ENCODE measurements at places on chromosomes 6 and 20.
A peak's percentile ranks its signal among the peaks of the same experiment; 100 is the strongest.

DNA sequence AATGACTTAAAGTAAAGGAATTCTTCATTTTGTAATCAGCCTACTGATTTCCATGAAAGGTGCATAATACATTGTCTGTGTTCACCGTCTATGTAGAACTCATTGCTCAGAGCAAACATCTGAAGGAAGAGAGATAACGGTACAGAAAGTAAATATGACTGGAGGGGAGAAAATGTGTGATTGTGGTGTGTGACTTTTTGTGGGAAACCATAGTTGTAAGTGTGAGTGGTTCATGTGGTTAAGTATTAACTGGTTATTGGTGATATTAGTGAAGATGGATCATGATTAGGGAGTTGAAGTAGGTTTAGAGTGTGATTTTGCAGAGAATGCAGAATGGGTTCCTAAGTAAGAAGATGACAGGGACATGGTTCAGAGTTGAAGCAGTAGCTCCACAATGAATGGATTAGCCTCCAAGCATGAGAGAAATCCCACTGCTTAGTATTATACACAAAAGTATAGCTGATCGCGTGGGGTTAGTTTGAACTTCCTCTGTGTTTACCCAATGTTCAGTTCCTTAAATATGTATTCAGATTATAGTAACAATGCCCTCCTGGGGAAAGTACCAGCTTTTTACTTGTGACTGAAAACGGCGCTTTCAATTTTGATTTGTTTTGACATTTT is 368.9 kb downstream of the UTRN start:
- DNase-seq: peak; percentile 14

- DNase-seq: no peak
Measured at GRCh38 chr6:18090349-18090786, 32.1 kb downstream of the NHLRC1 start.

DNA sequence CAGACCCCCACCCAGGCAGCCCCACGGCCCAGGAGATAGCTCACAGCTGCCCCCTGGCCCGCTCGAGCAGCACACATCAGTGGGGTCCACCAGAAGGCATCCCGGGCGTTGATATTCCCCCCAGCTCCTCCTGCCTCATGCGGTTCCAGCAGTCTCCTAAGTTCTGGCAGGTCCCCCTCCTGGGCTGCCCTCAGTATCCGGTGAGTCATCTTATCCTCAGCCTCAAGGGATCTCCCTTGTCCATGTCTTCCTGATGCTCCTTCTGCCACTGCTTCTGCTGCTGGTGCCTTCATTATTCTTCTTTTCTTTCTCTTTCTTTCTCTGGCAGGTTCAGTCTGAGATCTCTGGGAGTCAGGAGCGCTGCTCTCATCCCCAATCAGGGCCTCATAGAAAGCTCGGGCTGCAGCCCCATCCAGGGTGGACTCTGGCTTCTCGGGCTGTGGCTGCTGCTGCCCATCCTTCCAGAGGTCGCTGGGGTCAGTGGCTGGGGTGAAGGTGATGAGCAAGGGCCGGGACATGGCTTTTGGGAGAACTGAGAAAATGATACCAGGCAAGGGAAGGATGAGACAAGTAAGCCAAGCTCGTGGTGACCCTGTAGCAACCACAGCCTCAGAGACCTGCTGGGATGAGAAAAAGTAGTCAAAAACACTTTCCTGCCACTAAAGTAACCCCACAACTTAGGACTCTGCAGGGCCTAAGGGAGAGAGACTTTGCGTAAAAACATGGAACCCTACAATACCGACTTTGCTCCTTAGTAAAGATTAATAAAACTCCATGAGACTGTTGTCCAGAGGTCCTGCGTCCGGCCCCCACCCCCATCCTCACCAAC is 622 bp downstream of the GPANK1 start:
- DNase-seq: no peak

DNA sequence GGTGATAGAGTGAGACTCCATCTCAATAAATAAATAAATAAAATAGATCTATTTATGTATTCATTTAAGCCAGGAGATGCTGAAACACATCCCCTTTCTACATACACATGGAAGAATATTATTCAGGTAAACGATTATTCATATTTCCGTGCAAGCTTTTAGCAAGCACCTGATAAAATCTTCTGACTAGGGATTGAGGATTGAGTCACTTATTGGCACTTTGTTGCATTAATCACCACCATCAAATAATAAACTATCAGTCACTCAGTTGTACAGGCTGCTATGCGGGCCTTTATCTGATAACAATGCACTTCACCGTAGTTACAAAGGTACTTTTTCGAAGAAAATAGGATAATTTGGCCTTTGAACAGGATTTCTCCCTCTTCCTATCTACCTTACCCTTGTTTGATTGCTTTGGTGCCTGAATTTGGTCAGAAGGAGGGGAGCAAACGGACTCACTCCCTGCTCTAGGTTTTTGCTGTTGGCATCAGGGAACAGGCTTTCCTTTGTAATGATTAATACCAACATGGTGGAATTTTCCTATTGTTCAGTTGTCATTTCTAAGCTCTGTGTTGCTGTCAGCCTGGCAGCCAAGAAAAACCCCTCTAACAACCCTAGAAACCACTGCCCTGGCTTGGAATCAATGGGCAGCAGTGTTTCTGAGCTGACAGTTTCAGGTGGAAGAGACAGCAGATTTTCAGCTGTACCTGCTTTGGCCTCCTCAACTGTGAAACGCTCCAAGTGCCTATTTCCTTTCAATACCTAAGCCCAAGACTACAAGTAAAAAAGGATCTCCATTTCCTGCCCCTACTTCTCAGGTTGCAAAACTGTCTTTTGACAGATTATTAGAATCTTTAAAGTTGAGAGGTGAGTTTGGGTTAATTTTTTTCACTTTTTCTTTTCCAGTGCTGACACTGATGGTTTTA is 63.0 kb downstream of the MYB start:
- DNase-seq: no peak

DNA sequence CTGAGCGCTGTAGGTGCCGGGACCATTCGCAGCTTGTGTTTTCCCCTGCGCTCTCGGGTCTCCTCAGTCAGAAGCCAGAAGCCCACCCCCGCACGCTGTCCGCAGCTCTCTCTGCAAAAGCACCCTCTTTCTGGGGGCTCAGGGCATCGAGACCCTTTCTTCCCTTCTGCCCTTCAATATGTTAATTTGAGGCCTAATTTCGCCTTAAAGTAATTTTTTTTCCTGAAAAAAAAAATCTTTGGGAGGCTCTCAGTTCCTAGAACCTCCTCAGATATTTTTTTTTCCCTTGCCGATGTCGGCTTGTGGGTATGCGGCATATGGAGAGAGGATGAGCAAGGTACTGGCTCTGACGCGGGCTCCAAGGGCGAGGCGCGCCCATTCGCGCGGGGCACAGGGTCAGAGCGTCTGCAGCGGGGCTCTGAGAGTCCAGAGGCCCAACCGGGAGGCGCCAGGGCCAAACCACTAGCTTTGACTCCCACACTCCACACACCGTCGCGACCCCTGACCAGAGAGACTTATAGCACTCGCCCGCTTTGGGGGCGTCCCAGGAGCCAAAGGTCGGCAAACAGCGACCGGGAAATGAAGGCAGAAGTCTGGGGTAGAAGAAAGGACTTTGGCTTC is 893 bp downstream of the PRDM13 start:
- no peak for DNase-seq

- no peak for DNase-seq
Measured at GRCh38 chr6:165845493-165845892, 182.5 kb upstream of the PDE10A start.

- no peak for DNase-seq
Measured at GRCh38 chr6:143743301-143744166, 65.8 kb downstream of the PHACTR2 start.

DNA sequence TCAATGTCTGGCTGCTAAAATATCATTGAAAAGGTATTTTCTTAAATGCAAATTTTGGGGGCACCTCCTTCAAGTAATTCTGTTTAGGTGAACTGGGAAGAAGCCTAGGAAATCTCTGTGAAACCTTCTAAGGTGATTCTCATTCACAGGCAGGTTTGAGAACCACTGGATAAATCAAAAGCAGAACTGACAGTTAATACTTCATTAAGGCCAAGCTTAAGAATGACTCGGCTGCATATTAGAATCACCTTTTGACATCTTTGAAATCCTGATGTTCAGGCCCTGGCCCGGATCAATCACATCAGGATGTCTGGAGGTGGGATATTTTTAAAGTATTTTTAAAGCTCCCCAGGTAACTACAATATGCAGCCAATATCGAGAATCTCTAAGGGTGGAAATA is 50.6 kb downstream of the FKBP1C start:
- DNase-seq: no peak

GRCh38 chr6:28981833-28982475 is 23.2 kb downstream of the ZNF311 start:
- peak; percentile 74 for DNase-seq

DNA sequence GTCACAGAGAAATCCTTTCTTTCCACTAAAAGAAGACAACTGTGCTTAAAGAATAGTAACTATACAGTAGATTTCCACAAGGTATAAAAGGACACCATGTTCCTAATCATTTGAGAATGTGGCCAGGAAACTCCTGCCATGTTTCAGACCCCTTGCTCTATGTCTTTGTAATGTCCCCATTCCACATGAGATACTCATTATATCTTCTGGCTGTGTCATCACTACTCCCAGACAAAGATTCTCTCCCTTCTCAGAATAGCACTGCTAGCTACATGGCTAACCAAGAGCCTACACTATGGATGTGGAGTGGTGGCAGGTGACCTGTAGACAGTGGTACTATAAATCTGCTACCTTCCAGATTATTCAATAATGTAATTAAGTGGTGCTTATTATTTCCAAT is 218.1 kb upstream of the MCHR2 start:
- no peak for DNase-seq

GRCh38 chr6:87094576-87094975 is 330 bp downstream of the CGA start:
- DNase-seq: no peak

GRCh38 chr6:24078200-24078599 is 47.8 kb upstream of the NRSN1 start:
- no peak for DNase-seq

GRCh38 chr6:147384737-147385710 is 123.5 kb upstream of the SAMD5 start:
- no peak for DNase-seq

DNA sequence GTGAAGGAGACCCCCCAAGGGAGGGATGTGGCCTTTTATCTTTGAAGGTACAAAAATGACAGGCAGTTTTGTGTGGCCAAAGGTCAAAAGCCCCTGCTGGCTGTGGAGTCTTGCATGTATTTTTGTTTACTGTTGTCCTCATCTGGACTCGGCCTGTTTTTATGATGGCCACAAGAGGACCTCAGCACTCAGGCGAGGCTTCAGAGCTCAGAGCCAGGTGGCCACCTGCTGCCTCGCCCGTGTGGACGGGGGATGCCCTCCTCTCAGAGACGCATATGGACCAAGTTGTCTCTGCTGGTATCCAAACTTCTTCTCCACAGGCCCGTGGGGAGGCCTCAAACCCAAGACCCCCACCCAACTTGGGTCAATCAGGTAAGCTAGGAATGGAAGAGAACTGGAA is 118.2 kb downstream of the DACT2 start:
- DNase-seq: no peak

DNA sequence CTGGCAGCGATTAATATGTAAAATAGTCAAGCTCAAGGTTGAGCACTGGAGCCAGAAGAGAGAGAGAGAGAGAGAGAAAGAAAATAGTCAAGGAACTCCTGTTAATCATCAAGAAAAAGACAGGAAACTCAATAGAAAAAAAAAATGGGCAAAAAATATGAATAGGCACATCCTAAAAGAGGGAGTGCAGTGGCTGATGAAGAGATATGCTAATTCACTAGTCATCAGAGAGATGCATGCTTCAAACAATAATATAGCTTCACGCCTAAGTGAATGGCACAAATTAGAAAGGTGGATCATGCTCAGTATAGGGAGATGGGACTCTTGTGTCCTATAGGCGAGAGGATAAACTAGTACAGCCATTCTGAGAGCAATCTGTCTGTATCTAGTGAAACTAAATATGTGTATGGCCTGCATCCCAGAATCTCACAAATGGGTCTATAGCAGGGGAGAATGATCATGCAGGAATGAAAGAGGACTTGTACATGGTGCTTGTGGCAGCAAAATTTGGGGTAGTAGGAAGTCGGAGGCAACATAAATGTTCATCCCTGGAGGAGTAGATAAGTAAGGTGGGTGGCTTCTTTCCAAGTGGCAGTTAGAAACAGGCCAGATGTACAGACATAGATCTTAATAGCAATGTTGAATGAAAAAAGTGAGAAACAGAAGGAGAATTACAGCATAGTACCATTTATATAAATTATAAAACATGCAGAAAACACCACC is 176.8 kb downstream of the VEGFA start:
- no peak for DNase-seq

- no peak for DNase-seq
Measured at GRCh38 chr6:148840256-148840655, 93.4 kb downstream of the UST start.

- no peak for DNase-seq
Measured at GRCh38 chr6:19536838-19537237, 300.3 kb upstream of the ID4 start.

- no peak for DNase-seq
Measured at GRCh38 chr6:103280417-103280816, 1579.3 kb downstream of the HACE1 start.

- DNase-seq: no peak
Measured at GRCh38 chr20:62409931-62410745, 3.1 kb upstream of the CABLES2 start.

DNA sequence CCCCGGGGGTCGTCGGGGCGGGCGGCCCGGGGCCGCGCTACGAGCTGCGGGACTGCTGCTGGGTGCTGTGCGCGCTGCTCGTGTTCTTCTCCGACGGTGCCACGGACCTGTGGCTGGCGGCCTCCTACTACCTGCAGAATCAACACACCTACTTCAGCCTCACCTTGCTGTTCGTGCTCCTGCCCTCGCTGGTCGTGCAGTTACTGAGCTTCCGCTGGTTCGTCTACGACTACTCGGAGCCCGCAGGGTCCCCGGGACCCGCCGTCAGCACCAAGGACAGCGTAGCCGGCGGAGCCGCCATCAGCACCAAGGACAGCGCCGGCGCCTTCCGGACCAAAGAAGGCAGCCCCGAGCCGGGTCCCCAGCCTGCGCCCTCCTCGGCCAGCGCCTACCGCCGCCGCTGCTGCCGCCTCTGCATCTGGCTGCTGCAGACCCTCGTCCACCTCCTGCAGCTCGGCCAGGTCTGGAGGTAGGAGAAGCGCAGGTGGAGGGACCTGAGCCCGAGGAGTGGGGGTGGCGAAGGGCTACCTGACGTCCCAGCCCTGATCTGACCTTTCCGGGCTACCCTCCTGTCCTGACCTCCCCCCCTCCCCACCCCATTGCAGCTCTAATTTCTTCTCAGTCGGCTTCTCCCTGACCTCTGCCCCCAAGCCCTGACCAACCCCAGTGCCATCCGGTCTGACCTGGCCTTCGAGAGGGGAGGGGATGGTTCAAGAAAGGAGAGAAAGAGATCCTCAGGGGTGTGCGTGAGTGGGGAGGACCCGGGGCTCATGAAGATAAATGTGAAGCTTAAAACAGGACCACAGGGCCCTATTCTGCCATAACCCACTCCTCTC is 558 bp downstream of the XKR7 start:
- peak; percentile 58 for DNase-seq

Measured in CD4-positive, alpha-beta T cell treated with Interleukin-6 at 100 ng/mL for 8 hours (primary cell).